ENCODE measurements at places on chromosomes 16 and 17. TPM values are rescaled to one million over a fixed set of nuclear protein-coding genes. Genes with fewer than 3 reads are reported as not detected.
A peak's percentile ranks its signal among the peaks of the same experiment; 100 is the strongest.

DNA sequence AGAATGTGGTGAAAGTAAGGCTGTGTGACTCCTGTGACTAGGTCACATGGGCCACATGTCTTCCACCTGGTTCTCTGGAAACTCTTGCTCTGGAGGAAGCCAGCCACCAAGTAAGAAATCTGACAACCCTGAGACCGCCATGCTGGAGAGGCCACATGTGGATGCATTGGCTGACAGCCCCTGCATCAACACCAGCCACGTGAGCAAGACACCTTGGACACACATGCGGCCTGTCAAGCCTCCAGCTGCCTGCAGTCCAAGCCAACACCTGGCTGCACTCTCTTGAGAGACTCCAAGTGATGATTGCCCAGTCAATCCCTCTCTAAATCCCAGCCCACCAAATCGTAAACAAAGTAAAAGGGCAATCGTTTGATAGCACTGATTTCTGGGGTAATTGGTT is 112.6 kb downstream of the FOXL1 start:
- no peak for DNase-seq
- H3K27me3 ChIP-seq, result peaks cover 36% of the 10 kb centered on the region
- H3K27ac ChIP-seq, result no peak overlapping the region
- H3K36me3 ChIP-seq, result no peaks in the 10 kb centered on the region

Gene CCDC92B
- 0.12 TPM for polyA plus RNA-seq

GRCh38 chr17:10035885-10036284 is 130.8 kb upstream of the RCVRN start:
- peak overlapping the region; percentile 68 for H3K27ac ChIP-seq
- no peaks in the 10 kb centered on the region for H3K27me3 ChIP-seq

- H3K4me1 ChIP-seq, result no peaks in the 10 kb centered on the region
- no peak overlapping the region for H3K27ac ChIP-seq
- H3K36me3 ChIP-seq, result peaks cover 33% of the 10 kb centered on the region
- no peaks in the 10 kb centered on the region for H3K27me3 ChIP-seq
Measured at GRCh38 chr16:20826039-20826566, 19.8 kb downstream of the REXO5 start.

- no peaks in the 10 kb centered on the region for H3K36me3 ChIP-seq
- H3K27me3 ChIP-seq, result peaks cover 17% of the 10 kb centered on the region
- no peak overlapping the region for H3K27ac ChIP-seq
- no peak overlapping the region for H3K4me3 ChIP-seq
- peaks cover 39% of the 10 kb centered on the region for H3K4me1 ChIP-seq
- no peak for DNase-seq
Measured at GRCh38 chr17:82372249-82373071, 895 bp downstream of the UTS2R start.

DNA sequence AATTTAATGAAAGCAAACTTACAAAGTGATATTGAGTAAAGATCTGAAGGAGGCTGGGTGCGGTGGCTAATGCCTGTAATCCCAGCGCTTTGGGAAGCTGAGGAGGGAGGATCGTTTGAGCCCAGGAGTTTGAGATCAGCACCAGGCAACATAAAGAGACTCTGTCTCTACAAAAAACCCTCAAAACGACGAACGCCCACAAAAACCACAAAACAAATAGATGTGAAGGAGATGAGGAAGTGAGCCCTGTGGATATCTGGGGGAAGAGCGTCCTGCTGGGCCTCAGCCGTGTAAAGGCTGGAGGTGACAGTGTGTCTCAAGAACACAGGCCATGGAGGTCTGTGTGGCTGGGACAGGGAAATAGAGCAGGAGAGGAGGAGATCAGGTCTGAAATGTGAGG is 68.8 kb downstream of the ITFG1 start:
- H3K4me1 ChIP-seq, result no peaks in the 10 kb centered on the region
- DNase-seq, result peak; percentile 30
- H3K4me3 ChIP-seq, result no peak overlapping the region

DNA sequence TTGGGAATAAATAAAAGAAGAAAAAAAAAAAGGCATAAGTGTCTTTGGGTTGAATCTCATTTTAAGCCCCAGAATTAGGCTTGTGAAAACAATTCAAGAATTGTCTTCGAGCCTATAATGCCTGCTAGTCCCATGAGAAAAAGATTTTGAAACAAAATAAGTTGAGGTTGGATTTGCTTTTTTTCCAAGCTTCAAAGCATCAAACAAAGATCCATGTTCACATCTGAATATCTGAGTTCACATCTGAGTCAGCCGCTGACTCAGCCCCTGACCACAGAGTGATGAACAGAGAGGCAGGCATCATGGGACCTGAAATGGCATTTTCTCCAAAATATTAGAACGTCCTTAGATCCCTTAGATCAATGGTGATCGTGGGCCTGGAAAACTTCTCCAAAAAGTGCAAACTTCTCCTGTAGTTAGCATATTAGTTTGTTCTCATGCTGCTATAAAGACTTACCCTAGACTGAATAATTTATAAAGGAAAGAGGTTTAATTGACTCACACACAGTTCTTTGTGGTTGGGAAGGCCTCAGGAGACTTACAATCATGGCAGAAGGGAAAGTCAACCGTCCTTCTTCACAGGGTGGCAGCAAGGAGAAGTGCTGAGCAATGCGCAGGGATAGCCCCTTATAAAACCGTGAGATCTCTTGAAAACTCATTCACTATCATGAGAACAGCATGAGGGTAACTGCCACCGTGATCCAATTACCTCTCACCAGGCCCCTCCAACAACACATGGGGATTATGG is 294.6 kb upstream of the HSBP1 start:
- no peaks in the 10 kb centered on the region for H3K4me1 ChIP-seq
- DNase-seq, result no peak
- no peaks in the 10 kb centered on the region for H3K27me3 ChIP-seq
- no peaks in the 10 kb centered on the region for H3K36me3 ChIP-seq
- no peak overlapping the region for H3K4me3 ChIP-seq

- H3K36me3 ChIP-seq, result no peaks in the 10 kb centered on the region
- H3K4me1 ChIP-seq, result peaks cover under 1% of the 10 kb centered on the region
- DNase-seq, result no peak
- no peak overlapping the region for H3K4me3 ChIP-seq
- no peaks in the 10 kb centered on the region for H3K27me3 ChIP-seq
Measured at GRCh38 chr17:42236760-42237159, 39.4 kb downstream of the STAT5B start.

- no peak overlapping the region for H3K4me3 ChIP-seq
- no peaks in the 10 kb centered on the region for H3K27me3 ChIP-seq
- peaks cover 26% of the 10 kb centered on the region for H3K36me3 ChIP-seq
- DNase-seq, result no peak
- no peak overlapping the region for H3K27ac ChIP-seq
- H3K4me1 ChIP-seq, result no peaks in the 10 kb centered on the region
Measured at GRCh38 chr17:38498353-38498752, 70.1 kb downstream of the ARHGAP23 start.

DNA sequence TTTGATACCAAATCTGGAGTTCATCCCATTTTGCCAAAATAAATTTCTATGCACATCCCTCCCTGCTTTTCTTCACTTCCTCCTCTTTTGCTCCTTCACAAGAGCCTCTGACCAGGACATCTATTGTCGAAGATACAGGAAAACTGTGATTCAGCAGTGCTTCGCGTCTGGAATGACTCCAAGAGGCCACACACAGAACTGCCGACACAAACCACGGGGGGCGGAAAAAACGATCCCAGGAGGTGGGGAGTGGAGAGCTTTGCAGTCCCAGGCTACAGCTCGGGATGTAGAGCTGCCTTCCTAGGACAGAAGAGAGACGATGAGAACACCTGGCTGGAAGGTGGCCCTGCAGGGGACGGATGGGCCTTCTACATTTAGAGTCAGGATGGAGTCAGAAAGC is 102.8 kb downstream of the XYLT1 start:
- no peak overlapping the region for H3K27ac ChIP-seq
- H3K4me3 ChIP-seq, result no peak overlapping the region
- DNase-seq, result no peak

Gene ACSM5
- 2.8 TPM for polyA plus RNA-seq

DNA sequence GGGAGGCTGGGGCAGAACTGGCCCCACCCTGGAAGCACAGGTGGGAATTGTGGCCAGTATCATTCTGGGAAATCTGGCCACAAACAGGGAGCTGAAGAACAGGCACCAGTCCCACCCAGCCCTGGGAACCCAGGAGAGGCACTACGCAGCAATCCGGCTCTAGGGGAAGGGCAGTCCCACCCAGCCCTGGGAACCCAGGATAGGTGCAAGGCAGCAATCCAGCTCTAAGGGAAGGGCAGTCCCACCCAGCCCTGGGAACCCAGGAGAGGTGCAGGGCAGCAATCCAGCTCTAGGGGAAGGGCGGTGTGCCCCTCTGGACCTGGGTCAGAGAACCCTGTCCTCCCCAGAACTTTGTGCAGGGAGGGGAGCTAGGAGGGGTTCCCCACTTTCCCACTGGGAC is 7.1 kb downstream of the DRC3 start:
- no peaks in the 10 kb centered on the region for H3K27me3 ChIP-seq
- no peaks in the 10 kb centered on the region for H3K36me3 ChIP-seq
- no peak for DNase-seq
- H3K4me3 ChIP-seq, result no peak overlapping the region

DNA sequence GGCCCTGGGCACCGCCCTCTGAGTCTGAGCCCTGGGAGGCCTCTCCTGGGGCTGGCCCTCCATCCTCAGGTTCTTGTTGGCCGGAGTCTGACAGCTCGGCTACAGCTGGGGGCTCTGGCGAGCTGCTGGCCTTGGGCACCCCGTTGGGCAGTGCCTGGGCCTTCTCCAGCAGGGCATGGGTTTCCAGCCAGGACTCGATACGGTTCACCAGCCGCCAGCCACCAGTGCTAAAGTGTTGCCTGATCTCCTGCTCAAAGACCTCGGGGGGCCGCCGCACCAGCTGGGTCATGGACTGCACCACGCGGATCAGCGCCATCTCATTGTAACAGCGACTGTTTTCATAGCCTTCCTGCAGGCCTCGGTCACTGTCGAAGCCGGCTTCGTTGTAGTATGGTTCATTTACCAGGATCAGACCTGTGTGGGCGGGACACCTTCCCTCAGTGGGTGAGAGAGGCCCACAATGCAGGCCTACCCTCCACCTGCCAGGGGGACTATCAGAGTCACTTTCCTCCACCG is 6.8 kb downstream of the SPHK1 start:
- H3K27me3 ChIP-seq, result no peaks in the 10 kb centered on the region
- H3K36me3 ChIP-seq, result peaks cover 58% of the 10 kb centered on the region
- H3K27ac ChIP-seq, result no peak overlapping the region

DNA sequence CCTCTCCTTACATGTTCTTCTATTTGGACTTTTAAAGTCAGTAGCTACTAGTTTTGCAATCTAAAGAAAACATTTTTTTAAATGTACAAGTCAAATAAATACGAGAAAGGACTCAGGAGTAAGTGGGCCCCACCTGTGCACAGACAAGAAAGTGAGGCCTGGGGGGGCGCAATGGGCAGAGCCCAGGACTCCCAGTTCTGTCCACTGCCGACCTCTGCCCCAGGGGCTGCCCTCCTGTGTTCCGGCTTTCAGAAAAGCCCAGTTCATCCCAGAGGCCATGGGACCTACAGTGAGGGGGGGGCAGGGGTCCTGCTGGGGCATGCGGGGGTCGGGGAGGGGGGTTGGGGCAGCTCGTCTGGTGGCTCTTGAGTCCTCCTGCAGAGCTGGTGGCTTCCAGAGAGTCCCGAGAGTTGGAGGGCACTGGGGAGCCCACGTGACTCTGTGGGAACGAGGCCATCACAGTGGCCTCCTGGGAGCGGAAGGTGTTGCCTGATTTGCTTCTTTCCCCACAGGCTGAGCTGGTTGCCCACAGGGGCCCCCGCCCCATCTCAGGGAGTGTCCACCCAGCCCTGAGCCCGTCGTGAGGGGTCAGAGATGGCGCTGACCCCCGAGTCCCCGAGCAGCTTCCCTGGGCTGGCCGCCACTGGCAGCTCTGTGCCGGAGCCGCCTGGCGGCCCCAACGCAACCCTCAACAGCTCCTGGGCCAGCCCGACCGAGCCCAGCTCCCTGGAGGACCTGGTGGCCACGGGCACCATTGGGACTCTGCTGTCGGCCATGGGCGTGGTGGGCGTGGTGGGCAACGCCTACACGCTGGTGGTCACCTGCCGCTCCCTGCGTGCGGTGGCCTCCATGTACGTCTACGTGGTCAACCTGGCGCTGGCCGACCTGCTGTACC is 2.4 kb downstream of the UTS2R start:
- DNase-seq, result no peak
- no peak overlapping the region for H3K4me3 ChIP-seq
- H3K36me3 ChIP-seq, result no peaks in the 10 kb centered on the region
- H3K27me3 ChIP-seq, result peaks cover 74% of the 10 kb centered on the region

Gene LGALS9B
- polyA plus RNA-seq, result 7.9 TPM

- DNase-seq, result no peak
- H3K27ac ChIP-seq, result no peak overlapping the region
- H3K4me1 ChIP-seq, result no peaks in the 10 kb centered on the region
- H3K27me3 ChIP-seq, result no peaks in the 10 kb centered on the region
Measured at GRCh38 chr16:10206215-10206614, 24.0 kb upstream of the GRIN2A start.

- DNase-seq, result no peak
- no peak overlapping the region for H3K27ac ChIP-seq
- H3K36me3 ChIP-seq, result no peaks in the 10 kb centered on the region
- H3K27me3 ChIP-seq, result no peaks in the 10 kb centered on the region
- H3K4me3 ChIP-seq, result no peak overlapping the region
Measured at GRCh38 chr17:6818938-6819337, 12.6 kb downstream of the TEKT1 start.

DNA sequence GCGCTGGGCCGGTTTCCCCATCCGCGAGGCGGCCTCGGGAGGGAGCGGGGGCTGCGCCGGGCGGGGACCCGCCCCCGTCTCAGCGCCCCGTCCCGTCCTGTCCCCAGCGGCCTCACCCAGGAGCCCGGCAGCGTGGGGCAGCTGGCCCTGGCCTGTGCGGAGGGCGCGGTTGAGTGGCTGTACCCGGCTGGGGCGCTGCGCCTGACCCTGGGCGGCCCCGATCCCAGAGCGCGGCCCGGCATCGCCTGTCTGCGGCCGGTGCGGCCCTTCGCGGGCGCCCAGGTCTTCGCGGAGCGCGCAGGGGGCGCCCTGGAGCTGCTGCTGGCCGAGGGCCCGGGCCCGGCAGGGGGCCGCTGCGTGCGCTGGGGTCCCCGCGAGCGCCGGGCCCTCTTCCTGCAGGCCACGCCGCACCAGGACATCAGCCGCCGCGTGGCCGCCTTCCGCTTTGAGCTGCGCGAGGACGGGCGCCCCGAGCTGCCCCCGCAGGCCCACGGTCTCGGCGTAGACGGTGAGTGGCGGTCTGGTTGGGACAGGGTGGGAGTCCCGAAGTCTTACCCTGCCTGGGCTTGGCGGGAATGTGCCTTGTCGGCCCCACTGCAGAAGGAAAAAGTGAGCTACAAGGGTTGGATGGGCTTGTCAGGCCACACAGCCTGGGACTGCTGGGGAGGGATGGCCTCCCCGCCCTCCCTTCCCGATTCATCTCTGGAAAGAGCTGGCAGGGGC is 720 bp downstream of the METRN start:
- H3K27ac ChIP-seq, result peak overlapping the region; percentile 69
- H3K4me3 ChIP-seq, result peak overlapping the region; percentile 61
- DNase-seq, result peak; percentile 52
- no peaks in the 10 kb centered on the region for H3K36me3 ChIP-seq
- H3K4me1 ChIP-seq, result peaks cover 54% of the 10 kb centered on the region

Gene FOXF1
- polyA plus RNA-seq, result 18.2 TPM

Measured in stomach (tissue), 19 donors.